ENCODE measurements at places on chromosomes 16 and 17.

GRCh38 chr16:23368469-23368868 is 66.4 kb downstream of the SCNN1B start:
- no peak for DNase-seq

- no peak for DNase-seq
Measured at GRCh38 chr16:4654964-4655590, 30.5 kb downstream of the MGRN1 start.

DNA sequence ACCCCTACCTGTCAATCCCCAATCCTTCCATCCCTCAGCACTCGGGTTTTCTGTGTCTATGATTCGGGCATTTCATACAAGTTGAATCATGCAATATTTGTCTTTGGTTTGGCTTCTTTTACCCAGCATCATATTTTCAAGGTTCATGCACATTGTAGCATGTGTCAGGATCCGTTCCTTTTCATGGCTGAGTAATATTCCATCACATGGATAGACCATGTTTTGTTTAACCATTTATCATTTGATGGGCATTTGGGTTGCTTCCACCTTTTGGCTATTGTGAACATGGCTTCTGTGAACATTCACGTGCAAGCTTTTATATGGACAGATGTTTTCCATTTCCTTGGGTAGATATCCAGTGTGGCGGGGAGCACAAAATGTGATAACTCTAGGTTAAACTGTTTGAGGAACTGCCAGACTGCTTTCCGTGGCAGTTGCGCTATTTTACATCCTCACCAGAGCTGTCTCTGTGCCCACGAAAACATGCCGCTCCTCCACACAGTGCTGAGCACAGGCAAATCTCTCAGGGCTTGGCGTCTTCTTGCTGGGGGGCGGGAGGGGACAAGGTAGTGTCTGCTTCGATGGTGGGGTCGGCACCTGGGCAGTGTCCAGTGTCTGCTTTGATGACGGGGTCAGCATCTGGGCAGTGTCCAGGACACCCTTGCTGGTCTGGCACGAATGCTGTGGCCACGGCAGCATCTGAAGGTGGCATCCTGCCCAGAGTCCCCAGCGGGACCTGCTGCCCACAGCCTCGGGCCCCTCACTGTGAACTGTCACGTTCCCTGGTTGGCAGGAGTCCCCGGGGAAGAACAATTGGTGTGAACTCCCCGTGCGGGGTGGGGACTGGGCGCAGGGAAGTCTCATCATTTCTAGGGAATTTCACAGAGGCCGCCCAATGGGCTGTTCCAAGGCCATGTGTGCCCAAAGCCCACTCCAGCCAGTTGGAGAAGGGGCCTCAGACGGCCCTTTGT is 32.4 kb upstream of the JPH3 start:
- DNase-seq: no peak

GRCh38 chr17:65674246-65675045 is 113.0 kb upstream of the AXIN2 start:
- DNase-seq: no peak

DNA sequence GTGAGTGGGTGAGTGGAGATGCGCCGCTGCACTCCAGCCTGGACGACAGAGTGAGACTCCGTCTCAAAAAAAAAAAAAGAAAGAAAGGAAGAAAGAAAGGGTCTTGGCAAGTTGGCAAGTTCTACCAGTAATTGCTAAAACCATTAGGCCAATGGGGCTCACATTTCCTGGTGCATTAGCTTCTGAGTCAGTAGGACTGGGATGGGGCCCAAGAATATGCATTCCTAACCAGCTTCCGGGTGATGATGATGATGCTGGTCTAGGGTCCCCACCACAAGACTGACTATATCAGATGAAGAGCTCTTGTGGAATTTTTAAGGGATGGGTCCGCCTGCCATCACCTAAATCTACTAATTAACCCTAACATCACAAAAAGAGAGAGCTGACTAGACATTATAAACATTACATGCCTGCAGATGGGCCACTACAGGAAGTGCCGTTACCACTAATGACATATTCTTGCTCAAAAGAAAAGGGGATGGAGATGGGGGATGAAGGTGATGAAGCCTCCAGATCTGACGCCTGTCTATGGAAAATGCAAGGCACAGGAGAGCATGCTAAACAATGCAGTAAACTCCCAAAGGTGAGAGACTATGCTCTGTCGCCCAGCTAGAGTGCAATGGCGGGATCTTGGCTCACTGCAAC is 13.1 kb downstream of the MYH11 start:
- no peak for DNase-seq

GRCh38 chr17:75088465-75089417 is 987 bp downstream of the SLC16A5 start:
- peak; percentile 37 for DNase-seq

- DNase-seq: peak; percentile 89
Measured at GRCh38 chr16:67546761-67547422, 15.4 kb upstream of the CTCF start.

DNA sequence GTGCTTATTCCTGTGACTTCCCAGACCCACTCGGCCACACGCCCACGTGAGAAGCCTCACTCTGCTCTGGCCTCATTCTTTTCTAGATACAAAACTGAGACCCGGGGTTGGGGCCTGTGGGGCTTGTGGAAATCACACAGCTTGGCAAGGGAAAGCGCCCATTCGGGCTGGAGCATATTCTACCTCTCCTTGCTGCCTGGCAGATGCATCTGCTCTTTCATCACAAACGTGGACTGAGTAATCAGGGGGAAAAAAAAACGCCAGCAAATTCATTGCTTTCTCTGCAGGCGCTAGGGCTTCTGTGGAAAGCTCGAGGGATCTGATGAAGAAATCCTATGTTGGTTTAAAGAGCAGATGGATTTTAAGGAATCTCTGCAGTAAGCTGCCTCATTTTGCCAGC is 44.4 kb downstream of the DNAH9 start:
- no peak for DNase-seq
